Mesothelial cell of epicardium (in vitro differentiated cells): ENCODE measurements at places on chromosomes 2 and 18.

- H3K27me3 ChIP-seq = no peaks in the 10 kb centered on the region
- H3K4me3 ChIP-seq = no peak overlapping the region
- no peak for DNase-seq
- peaks cover 20% of the 10 kb centered on the region for H3K4me1 ChIP-seq
- peak overlapping the region; percentile 22 for H3K27ac ChIP-seq
Observed at GRCh38 chr2:159177357-159177756, 109.1 kb downstream of the WDSUB1 start.

DNA sequence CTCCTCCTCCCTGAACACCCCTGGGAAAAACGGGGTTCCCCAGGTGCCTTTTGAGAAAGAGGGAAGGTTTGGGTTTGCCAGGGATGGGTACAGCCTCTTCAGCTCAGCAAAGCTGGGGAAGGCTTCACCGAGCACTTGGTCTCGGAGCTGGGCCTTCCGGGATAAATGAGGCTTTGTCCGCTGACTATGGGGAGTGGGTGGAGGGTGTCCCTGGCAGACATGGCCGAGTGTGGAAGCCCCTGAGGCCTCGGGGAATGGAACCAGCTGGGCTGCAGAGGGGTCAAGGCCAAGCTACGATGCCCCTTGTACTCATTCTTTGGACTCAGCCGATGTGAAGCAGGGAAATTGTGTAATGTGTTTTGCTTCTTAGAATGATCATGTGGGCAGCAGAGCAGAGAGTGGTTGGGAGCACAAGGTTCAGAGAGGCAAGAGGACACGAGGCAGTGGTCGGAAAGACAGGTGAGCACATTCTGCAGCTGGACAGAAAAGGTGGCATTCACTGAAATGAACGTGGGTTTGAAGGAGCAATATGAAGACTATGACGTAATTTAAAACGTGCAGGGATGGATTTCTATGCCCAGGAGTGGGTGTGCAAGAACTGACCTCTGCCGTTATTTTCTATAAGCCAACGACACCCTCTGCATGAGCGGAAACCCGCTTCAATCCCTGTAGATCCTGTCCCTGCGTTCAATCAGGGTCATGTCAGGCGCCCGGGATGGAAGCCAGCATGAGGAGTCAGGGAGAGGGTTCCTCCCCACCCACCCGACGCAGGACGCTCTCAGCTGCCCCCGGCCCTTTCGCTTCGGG, 142.6 kb downstream of the PXDN start:
- H3K27me3 ChIP-seq = no peaks in the 10 kb centered on the region
- no peak overlapping the region for H3K27ac ChIP-seq
- DNase-seq = no peak
- no peak overlapping the region for H3K4me3 ChIP-seq
- H3K4me1 ChIP-seq = no peaks in the 10 kb centered on the region

- no peak for DNase-seq
- H3K36me3 ChIP-seq = no peaks in the 10 kb centered on the region
- peaks cover 40% of the 10 kb centered on the region for H3K27me3 ChIP-seq
- H3K4me1 ChIP-seq = peaks cover 13% of the 10 kb centered on the region
Observed at GRCh38 chr2:172429301-172429968, 2.0 kb downstream of the ITGA6 start.

DNA sequence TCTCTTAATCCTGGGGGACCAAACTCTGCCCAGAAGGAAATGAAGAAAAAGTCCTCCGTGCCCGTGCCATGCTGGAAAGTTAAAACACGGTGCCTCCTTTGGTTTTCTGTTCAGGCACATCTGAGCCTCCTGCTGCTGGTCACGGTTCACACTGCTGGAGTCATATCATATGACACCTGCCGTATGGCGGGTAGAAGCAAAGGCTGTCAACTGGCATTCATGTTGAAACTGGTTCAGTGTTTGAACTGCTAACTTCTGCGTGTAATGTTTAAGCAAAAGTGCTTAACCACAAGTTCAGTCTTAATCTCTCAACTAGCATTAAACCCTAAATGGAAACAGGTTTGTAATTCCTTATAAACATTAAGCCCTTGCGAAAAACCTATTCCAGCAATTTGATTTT, 3.1 kb downstream of the STK39 start:
- H3K36me3 ChIP-seq = no peaks in the 10 kb centered on the region
- no peak for DNase-seq
- H3K4me1 ChIP-seq = peaks cover 40% of the 10 kb centered on the region
- H3K27ac ChIP-seq = no peak overlapping the region

- H3K4me1 ChIP-seq = peaks cover 8% of the 10 kb centered on the region
- H3K27me3 ChIP-seq = no peaks in the 10 kb centered on the region
- no peaks in the 10 kb centered on the region for H3K36me3 ChIP-seq
- no peak for DNase-seq
- H3K27ac ChIP-seq = no peak overlapping the region
Observed at GRCh38 chr2:42376758-42377157, 15.7 kb upstream of the COX7A2L start.

DNA sequence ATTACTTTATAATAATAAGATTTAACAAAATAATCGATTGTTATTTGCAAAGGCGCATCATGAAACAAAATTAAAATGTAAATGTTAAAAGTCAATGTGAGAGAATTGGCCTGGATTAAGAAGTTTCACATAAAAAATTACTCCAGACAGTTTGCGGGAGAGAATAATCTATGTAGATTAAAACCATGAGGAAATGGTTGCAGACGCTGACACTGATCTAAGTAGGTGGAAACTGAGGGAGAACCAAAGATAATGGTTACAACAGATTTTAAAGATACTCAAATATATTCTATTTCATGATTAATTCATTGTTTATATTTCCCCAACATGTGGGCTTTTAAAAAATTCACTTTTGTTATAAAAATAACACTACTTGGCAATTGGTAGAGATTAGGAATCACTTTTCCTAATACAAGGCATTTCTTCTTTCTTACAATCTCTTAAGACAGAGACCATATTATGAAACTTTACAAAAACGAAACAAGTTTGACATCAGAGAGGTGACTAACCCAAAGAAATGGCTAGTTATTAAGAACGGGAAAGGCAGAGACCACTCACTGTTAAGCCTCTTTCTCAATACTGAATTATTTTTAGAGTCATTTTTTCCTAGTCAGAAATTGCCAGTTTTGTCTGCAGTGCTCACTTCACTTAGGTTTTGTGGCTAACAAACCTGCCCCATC, 1.6 kb downstream of the KANSL1L start:
- H3K27me3 ChIP-seq = no peaks in the 10 kb centered on the region
- H3K4me1 ChIP-seq = peaks cover 38% of the 10 kb centered on the region
- H3K36me3 ChIP-seq = no peaks in the 10 kb centered on the region
- peak overlapping the region; percentile 99 for H3K27ac ChIP-seq
- no peak for DNase-seq
- H3K4me3 ChIP-seq = peak overlapping the region; percentile 93

GRCh38 chr2:118850901-118851415, 3.5 kb upstream of the EN1 start:
- H3K27ac ChIP-seq = no peak overlapping the region
- H3K36me3 ChIP-seq = no peaks in the 10 kb centered on the region
- DNase-seq = no peak
- peaks cover 60% of the 10 kb centered on the region for H3K4me1 ChIP-seq
- H3K4me3 ChIP-seq = no peak overlapping the region
- H3K27me3 ChIP-seq = peaks cover 88% of the 10 kb centered on the region

DNA sequence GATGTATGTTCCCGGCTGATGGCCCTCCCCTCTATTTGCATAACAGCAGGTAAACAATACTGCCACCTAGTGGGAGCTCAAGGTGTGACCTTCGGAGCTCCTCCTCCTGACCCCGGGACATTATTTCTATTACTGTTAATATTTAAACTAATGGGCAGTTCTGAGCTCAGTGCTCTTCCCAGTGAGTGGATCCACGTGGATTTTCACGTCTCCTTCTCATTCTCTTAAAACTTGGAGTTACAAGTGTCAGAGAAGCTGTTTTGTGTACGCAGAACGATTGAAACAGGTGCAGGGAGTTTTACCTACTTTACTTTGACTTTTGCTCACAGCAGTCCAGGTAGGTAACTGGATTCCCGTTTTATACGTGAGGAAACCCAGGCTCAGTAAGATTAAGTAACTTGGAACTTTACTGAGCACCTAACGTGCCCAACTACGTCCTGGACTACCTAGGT, 127.3 kb downstream of the PRKCE start:
- no peaks in the 10 kb centered on the region for H3K4me1 ChIP-seq
- H3K27me3 ChIP-seq = no peaks in the 10 kb centered on the region
- peaks cover 1% of the 10 kb centered on the region for H3K36me3 ChIP-seq
- H3K4me3 ChIP-seq = no peak overlapping the region
- no peak for DNase-seq

GRCh38 chr2:110166266-110166665, 38.5 kb downstream of the NPHP1 start:
- H3K27me3 ChIP-seq = no peaks in the 10 kb centered on the region
- no peak overlapping the region for H3K4me3 ChIP-seq
- no peak overlapping the region for H3K27ac ChIP-seq
- no peaks in the 10 kb centered on the region for H3K4me1 ChIP-seq
- H3K36me3 ChIP-seq = no peaks in the 10 kb centered on the region
- DNase-seq = no peak

GRCh38 chr2:158178646-158179045, 77.0 kb downstream of the UPP2 start:
- no peak overlapping the region for H3K27ac ChIP-seq
- no peaks in the 10 kb centered on the region for H3K27me3 ChIP-seq
- no peak for DNase-seq
- peaks cover 13% of the 10 kb centered on the region for H3K4me1 ChIP-seq

DNA sequence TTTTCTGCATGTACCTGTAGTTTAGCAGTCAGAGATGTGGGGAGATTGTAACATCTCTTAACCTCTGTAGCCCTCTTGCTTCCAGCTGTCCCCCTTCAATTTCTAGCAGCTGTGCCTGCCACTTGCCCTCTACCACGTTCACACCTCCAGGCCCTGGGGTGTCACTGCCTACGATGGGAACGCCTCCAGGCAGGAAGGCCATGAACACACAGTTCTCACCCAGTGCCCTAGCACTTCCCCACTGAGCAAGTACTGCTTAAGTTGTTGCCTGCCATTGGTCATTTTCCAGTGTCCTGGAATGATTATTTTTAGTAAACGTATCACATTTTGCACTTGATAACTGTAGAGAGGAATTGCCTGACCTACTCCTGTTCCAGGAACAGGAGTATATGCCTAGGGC, 77.1 kb upstream of the B3GNT7 start:
- H3K36me3 ChIP-seq = peaks cover 37% of the 10 kb centered on the region
- H3K4me3 ChIP-seq = no peak overlapping the region
- H3K4me1 ChIP-seq = peaks cover 3% of the 10 kb centered on the region
- DNase-seq = no peak

GRCh38 chr18:2442726-2443275, 128.5 kb downstream of the METTL4 start:
- peak overlapping the region; percentile 85 for H3K27ac ChIP-seq
- H3K36me3 ChIP-seq = peaks cover 2% of the 10 kb centered on the region
- peaks cover 31% of the 10 kb centered on the region for H3K4me1 ChIP-seq
- H3K27me3 ChIP-seq = no peaks in the 10 kb centered on the region
- DNase-seq = no peak
- H3K4me3 ChIP-seq = no peak overlapping the region

DNA sequence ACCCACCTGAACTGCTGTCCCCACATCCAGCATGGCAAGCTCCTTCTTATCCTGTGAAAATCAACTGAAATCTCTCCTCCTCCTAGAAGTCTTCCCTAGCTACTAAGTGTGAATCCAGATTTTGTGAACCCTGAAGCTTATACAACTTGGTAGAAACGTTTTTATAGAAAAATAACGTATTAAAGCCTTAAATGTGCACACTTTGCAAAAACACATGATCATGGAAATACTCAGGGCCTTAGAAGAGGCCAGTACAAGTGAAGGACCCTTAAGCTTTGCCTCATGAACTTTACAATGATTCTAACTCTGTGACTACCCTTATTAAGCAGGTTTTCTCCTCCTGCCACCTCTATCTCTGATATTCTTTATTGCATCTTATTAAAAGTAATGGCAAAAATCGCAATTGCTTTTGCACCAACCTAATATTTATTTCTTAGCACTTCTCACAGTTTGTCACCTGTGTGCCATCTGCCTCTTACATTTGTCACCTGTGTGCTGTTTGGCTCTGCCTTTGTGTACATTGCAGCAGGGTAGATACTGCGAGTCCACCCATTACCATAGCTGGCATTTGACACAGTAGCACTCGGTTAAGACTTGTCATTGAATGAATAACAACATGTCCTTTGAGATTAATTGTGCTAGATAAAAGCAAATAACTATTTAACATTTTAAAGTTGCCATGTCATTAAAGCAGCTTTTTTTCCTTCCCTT, 42.2 kb downstream of the FRZB start:
- H3K27ac ChIP-seq = peak overlapping the region; percentile 66
- no peak for DNase-seq
- H3K27me3 ChIP-seq = no peaks in the 10 kb centered on the region
- H3K4me1 ChIP-seq = peaks cover 69% of the 10 kb centered on the region

- no peak for DNase-seq
- no peak overlapping the region for H3K27ac ChIP-seq
- no peaks in the 10 kb centered on the region for H3K4me1 ChIP-seq
Observed at GRCh38 chr2:98921062-98921461, 15.0 kb downstream of the CRACDL start.

DNA sequence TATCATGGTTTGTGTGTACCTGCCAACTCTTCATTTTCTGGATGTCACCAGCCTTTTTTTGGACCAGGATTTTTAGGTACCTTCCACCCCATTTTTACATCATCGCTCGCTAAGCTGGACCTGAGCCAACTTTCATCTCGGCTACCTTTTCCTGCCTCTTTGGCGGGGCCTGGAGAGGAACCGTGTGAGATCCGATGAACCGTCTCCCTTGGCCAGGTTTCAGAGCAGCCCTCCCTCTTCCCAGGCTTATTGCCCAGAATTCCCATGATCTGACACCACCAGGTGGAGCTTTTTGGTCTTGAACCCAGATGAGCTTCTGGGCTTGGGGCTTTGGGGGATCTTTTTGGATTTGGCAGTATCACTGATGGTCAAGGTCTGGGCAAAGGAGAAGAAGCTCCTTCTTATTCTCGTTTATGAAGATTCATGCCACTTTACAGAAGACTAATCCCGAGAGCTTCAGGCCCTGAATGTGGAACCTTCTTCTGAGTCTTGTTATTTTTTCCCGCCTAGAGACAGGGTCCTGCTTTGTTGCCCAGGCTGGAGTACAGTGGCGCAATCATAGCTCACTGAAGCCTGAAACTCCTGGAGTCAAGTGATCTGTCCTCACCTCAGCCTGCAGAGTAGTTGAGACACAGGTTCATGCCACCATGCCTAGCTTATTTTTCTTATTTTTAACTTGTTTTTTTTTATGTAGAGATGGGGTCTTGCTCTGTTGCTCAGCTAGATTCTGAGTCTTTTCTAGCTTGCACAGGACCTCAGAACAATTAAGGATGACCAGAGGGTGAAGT, 50.4 kb downstream of the GATA6 start:
- no peak for DNase-seq
- H3K4me1 ChIP-seq = peaks cover 28% of the 10 kb centered on the region
- H3K4me3 ChIP-seq = no peak overlapping the region
- peaks cover 2% of the 10 kb centered on the region for H3K27me3 ChIP-seq
- H3K36me3 ChIP-seq = no peaks in the 10 kb centered on the region
- no peak overlapping the region for H3K27ac ChIP-seq

DNA sequence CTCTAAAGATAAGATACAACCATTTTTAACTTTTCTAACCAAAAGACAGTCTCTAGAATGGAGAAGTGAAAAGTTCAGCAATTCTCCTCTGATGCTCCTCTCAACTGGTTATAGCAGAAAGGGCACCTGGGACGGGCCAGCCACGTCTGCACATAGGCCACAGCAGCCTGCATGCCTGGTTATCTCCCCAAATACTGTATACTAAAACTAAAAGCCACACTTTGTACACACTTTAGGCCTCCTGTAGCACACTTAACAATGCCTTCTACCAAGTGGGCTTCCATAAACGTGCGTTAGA, 179.1 kb downstream of the ANKRD44 start:
- H3K36me3 ChIP-seq = peaks cover 1% of the 10 kb centered on the region
- H3K27me3 ChIP-seq = no peaks in the 10 kb centered on the region
- DNase-seq = no peak
